ENCODE measurements at places on chromosomes 2 and 18.

GRCh38 chr2:200756618-200757321 lies 54.9 kb upstream of the BZW1 start:
- no peak for DNase-seq

DNA sequence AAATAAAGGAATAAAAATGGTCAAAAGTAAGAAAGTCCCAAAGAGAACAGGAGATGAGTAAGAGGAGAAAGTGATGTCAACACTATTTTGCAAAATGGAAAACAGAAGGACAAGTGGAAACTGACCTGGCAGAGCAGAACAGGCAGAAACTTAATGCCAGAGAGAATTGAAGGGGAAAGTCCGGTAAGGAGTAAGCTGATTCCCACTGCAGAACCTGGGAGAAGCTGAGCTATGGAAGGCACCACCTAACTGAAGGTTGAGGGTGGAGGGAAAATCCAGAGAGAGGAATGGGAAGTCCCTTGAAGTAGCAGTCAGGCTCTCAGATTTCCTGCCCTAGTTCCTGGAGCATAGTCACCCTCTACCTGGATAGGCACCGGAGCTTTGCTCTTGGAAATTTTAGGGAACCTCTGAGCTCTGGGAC lies 59.8 kb downstream of the MOGAT1 start:
- DNase-seq = no peak

- DNase-seq = no peak
Measured at GRCh38 chr2:65700004-65700651, 267.7 kb upstream of the SPRED2 start.

DNA sequence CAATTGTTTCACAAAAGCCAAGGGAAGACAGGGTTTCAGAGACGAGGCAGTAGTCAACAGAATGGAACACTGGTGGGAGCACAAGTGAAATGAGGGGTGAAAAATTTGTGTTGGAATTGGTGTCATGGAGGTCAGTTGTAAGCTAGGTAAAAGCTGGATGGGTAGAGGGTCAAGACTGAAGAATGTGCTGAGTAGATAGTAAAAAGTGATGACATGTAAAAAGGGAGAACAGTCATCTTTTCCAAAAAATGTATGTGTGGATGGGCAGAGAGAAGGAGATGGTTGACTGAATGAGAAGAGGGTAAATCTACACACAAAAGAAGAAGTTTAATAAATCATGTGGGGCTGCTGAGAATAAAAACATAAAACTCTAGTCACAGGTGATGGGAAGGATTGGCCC lies 92.7 kb upstream of the COL3A1 start:
- DNase-seq = no peak

GRCh38 chr2:129885735-129886134 lies 93.7 kb upstream of the RAB6C start:
- no peak for DNase-seq

DNA sequence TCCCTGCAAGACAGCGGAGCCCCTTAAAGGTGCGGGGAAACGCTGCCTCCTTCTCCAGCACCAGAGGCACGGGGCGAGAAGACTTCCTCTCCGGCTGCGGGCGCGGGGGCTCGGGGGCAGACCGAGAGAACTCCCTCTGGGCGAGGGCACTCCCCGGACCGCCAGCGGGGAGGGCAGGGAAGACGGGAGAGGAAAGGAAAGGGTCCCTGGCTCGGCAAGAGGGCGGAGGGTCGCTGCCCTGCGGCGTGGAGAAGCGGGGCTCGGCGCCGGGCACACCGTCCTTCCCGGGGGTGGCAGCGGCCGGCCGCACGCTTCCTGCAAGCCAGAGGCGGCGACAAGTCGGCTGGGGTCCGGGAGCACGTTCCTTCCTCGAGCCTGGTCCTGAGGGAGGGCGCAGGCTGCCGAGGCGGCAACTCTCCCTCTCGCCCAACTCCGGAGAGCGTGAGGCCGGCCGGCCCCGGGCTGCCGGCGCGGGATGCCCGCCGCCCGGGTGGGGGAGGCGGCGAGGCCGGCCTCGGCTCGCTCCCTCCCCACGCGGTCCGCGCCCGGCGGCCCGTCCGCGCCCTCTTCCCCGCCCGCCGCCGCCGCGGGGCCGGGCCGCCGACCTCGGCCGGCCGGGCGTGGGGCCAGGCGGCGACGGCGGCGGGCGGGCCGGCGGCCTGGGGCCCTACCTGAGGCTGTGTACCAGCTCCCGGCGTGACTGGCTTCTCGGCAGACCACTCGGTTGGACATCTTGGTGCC lies 1.1 kb downstream of the MEMO1 start:
- no peak for DNase-seq

- no peak for DNase-seq
Measured at GRCh38 chr18:9340472-9340871, 5.9 kb downstream of the TWSG1 start.

GRCh38 chr2:184945326-184945725 lies 347.0 kb downstream of the ZNF804A start:
- DNase-seq = no peak

- DNase-seq = no peak
Measured at GRCh38 chr2:206940546-206940945, 1.2 kb downstream of the CPO start.

DNA sequence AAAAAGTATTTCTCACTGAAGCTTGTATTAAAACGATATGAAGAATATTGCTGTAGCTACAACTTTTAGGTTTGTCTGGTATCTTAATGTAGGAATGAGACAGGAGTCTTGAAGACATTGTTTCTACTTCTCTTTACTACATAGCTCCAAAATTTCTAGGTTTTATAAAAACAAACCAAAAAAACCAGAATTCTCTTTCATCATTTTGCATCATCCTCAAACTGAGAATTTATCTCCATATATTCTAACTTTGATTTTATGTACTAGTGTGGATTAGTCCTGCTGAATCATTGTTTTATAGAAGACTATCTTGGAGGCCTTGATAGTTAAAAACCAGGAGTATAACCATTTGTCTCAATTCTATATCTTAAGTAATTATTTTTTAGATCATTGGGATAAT lies 100.2 kb downstream of the ICA1L start:
- DNase-seq = no peak

GRCh38 chr2:194619366-194619765 lies 1037.7 kb upstream of the SLC39A10 start:
- DNase-seq = no peak

- no peak for DNase-seq
Measured at GRCh38 chr2:117979911-117980701, 33.8 kb downstream of the CCDC93 start.

DNA sequence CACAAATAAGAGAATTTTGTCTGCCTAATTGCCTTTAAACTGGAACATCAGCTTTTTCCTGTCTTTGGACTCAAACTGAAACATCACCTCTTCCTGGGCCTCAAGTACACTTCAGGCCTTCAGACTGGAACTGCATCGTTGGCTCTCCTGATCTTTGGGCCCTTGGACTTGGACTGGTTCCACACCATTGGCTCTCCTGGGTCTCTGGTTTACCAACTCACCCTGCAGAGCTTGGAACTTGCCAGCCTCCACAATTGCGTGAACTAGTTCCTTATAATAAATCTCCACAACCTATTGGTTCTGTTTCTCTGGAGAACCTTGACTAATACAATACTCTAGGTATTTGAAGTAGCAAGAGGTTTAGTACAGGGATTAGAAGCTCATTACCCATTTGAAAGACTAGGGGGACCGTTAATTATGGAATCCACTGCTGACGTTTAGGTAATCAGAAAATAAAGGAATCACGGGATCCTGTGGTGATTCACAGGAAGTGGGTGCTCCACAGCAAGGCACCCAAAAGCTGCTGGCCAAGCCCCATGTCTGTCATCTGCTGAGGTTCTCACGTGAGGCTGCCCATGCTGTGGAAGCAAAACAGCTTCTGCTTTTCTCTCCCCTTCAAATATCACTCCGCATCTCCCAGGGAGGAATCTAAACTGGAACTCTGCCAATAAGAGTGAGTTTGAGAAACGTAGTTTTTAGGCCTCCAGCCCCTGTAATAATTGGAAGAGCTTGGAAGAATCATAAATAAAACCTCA lies 20.0 kb upstream of the SGPP2 start:
- no peak for DNase-seq

- no peak for DNase-seq
Measured at GRCh38 chr2:150916467-150917396, 344.9 kb downstream of the RBM43 start.

- DNase-seq = no peak
Measured at GRCh38 chr2:57936216-57936615, 110.4 kb upstream of the VRK2 start.

GRCh38 chr18:644395-645004 lies 13.0 kb upstream of the TYMS start:
- DNase-seq = no peak

GRCh38 chr2:200658278-200658864 lies 72.6 kb downstream of the AOX1 start:
- no peak for DNase-seq

- no peak for DNase-seq
Measured at GRCh38 chr2:97712693-97713295, 582 bp upstream of the ZAP70 start.

- DNase-seq = no peak
Measured at GRCh38 chr2:233754872-233755611, 5.0 kb upstream of the UGT1A1 start.

All from cortex of kidney (tissue), 1 donor.